Mesothelial cell of epicardium (in vitro differentiated cells): ENCODE measurements at places on chromosomes 6 and 20. TPM values are rescaled to one million over a fixed set of nuclear protein-coding genes. Genes with fewer than 3 reads are reported as not detected.

The TENT5A gene
- 9.8 to 11.5 TPM (median 10.9 TPM) in 3 replicates for total RNA-seq

DNA sequence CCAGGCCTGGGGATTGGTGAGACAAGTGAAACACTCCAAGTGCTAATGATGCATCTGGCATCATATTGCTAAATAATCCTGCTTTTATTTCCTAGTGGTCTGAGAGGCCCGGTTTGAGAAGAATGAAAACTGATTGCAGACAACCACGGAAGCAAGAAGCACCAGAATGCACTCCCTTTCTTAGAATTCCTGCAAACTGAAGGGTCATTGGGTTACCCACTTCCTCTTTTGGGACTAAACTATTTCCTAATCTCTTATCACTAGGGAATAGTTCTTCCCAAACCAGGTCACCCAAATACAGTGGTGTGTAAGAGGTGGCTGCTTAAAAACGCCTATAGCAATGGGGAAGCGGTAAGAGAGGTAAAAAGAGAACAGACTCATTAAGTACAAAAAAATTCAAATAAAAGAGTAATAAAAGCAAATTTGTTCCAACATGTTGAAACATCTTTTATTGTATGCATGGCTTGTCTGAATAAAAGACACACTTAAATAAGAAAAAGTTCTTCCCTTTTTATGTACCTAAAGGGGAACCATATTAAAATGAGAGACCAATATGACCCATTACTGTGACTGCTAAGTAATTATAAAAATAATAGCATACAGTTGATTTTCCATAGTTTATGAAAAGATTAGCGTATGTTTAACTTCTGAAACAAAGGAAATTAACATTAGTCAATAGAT is 125.8 kb downstream of the MYB start:
- DNase-seq: no peak

GRCh38 chr6:43791745-43792422 is 21.9 kb downstream of the VEGFA start:
- DNase-seq: no peak

GRCh38 chr20:62406635-62407176 is 379 bp downstream of the CABLES2 start:
- DNase-seq: no peak

DNA sequence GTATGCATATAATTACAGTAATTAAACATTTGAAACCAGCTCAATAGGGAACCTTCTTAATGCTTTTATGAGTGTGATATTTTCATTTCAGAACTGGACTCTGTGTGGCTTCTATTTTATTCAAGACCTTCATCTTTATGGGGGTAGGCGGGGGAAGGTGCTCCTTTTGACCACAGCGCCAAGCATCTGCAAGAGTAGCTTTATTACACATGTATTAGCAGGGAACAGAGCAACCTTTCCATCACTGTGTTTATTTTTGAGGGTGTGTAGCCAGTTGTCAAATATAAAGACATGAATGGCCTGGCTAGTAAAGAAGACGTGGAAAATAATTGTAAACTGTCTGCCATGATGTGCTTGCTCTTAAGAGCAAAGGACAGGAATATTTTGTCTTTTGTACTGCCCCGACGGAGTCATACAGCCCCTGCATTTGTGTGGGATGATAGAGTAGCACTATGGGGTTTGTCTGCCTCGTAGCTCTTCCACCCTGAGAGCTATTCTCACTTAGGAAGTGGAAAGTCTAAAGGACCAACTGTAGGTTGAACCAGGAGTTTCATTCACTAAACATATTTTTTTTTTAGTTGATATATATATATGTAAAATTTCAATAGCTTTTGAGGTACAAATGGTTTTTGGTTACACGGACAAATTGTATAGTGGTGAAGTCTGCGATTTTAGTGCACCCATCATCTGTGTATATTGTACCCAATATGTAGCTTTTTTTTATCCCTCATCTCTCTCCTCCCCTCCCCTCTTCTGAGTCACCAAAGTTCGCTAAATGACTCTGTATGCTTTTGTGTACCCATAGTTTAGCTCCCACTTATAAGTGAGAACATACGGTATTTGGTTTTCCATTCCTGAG is 91.2 kb downstream of the CARMIL1 start:
- DNase-seq: no peak

The DNAH8 gene
- total RNA-seq: 0.02 to 0.25 TPM in 2 of 3 replicates, not detected in the other

The CDH26 gene
- 0.49 to 0.88 TPM (median 0.71 TPM) in 3 replicates for total RNA-seq

DNA sequence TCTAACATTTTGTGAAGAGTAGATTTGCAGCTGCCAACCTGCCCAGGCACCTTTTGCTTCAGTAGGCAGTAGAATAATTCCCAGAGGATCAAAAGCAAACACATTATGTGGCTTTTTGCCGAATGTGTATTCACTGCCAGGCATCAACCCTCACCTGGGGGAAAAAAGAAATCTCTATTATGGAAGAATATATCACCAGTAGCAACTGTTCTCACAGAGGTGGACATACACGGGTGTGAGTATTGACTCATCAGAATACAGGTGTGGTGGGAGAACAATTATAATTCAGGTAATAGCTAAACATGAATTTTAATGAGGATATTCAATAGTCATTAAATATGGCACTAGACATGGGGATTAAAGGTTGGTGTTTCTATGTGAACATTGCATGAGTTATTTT is 910.7 kb downstream of the TFAP2A start:
- DNase-seq: no peak

- DNase-seq: no peak
Measured at GRCh38 chr6:11810039-11810541, 31.5 kb upstream of the ADTRP start.

DNA sequence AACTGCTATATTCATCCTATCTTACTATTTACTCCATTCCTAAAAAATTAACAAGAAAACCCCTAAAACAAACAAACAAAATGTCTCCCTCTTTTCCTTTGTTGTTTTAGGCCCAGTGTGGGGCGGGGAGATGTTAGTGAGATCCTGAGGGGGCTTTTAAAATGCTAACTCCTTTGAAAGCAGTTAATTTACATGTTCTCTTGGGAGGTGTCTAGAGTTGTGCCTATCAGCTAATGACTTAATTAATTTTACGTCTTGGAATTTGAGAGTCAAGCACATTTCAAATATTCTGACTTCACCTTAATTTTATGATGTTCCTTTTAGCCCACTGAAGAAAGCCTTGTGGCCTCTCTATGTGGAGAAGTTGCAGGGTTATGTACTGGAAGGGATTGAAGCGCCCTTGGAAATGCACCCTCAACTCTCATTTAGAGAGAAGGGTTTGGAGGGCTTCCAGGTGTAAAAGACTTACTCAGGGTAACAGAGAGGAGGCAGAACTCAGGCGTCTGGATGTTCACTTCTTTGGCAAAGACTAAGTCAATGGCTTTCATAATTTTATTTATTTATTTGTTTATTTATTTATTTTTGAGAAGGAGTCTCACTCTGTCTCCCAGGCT is 4.9 kb downstream of the SASH1 start:
- DNase-seq: no peak

The GJA10 gene
- not detected in 3 replicates for total RNA-seq

GRCh38 chr6:1024587-1024986 is 287.3 kb upstream of the FOXQ1 start:
- no peak for DNase-seq

The TP53TG5 gene
- total RNA-seq: 0.47 to 0.69 TPM in 2 of 3 replicates, not detected in the other

- no peak for DNase-seq
Measured at GRCh38 chr6:15378866-15379265, 133.0 kb downstream of the JARID2 start.

DNA sequence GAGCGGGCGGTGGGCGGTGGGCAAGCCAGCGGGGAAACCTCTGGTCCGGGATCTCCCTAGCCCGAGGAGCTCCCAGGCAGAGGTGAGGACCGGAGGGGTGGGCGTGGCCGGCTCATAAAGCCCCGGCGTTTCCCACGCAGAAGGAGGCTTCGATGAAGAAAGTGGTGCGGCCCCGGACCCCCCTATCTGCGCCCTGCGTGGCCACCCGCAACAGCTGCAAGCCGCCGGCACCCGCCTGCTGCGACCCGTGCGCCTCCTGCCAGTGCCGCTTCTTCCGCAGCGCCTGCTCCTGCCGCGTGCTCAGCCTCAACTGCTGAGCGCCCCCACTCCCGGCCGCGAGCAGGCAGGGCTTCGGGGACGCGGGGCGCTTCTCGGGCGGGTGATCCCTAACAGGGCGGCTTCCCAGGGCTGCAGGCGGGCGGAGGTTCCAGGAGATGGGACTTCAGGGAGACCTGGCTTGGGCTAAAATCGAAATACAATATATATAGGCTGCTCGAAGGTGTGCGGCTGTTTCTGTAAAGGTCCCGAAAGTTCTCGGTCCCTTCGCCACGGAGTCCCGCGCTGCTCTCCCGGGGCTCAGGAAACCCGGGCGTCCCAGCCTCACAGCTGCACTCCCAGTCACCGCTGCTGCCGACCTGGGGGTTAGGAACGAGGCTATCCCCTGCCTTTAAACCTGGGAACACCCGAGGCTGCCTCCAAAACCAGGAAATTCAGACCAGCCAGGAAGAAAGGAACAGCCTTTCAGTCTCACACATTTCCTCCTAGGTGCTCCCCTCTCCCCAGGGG is 27.8 kb downstream of the ASIP start:
- peak; percentile 48 for DNase-seq

The TRMT6 gene
- 12.1 to 13.2 TPM (median 12.6 TPM) in 3 replicates for total RNA-seq

- no peak for DNase-seq
Measured at GRCh38 chr6:153442096-153442495, 311.0 kb upstream of the RGS17 start.

DNA sequence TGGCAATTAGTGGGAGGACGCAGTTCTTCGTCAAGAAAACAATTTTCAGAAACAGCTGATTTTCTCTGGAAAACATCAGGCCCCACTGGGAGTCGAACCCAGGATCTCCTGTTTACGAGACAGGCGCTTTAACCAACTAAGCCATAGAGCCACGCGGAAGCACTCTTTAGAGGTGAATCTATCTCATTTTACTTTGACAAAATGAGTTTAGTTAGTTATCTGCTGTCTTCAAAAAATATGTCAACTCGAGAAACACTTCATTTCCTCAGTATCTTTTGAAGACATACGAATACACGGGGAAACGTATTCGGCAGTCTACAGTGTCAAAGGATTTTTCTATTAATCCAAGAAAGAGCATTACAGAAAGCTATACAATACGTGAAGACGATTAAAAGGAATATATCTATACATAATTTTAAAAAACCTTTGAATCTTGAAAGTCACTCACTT is 26.7 kb downstream of the GPX6 start:
- DNase-seq: no peak

The PAK5 gene
- 0.36 to 0.54 TPM (median 0.42 TPM) in 3 replicates for total RNA-seq

GRCh38 chr6:121971931-121972335 is 427.5 kb upstream of the HSF2 start:
- no peak for DNase-seq

The CCDC170 gene
- total RNA-seq: 2.5 to 3.2 TPM (median 3.0 TPM) in 3 replicates

DNA sequence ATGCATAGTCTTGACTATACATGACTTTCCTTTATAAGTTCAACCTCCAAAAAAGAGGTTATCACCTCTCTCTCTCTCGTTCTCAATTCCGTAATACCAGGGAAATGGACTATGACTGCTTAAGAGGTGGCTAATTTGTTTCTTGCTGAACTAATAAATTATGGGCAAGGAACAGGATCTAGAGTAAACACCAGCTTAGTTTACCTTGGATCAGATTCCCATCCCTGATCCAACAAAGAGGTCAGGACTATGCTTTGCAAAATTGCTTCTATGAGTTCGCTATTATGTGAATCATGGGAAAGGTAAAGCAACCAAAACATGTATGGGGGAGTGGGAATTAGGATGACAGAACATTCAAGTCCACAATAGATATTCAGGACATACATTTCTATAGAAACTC is 630.7 kb downstream of the HACE1 start:
- DNase-seq: no peak

DNA sequence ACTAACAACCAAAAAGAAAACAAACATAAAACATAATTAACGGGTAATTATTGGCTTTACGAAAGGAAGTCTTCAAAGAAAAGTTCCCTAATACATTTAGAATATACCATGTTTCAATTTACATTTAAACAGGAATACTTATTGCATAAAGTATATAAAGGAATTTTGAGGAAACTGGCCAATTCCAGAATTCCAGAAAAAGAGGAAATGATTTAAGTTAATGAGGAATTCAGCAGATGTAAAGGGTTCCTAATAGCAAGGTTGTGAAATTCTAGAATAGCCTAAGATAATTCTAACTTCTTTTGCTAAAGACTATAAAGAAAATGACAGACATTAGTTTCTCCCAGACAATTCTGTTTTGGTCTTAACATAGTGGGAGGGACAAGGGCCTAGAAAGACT is 35.0 kb downstream of the DTNBP1 start:
- no peak for DNase-seq

The PNRC1 gene
- 184 to 206 TPM (median 190 TPM) in 3 replicates for total RNA-seq

DNA sequence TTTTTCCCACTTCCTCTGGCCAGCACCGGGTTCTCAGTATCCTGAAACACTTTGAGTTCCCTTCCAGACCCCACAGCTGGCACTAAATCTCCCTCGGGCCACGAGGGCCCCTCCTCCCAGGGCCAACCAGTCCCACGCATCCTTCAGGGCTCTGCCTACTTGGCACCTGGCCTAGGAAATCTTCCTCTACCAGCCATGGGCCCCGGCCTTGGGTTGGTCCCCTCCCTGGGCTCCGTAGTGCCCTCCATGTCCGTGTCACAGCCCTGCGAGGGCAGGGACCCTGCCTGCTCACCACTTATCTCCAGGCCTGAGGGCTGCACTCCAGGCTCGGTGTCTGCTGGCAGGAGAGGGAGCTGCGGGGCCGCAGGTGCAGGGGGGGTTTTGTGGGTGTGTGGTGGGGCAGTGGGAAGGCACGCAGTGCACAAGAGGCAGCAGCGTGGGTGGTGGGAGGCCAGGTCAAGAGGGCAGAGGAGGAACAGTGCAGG is 48.8 kb upstream of the CDH22 start:
- DNase-seq: no peak

DNA sequence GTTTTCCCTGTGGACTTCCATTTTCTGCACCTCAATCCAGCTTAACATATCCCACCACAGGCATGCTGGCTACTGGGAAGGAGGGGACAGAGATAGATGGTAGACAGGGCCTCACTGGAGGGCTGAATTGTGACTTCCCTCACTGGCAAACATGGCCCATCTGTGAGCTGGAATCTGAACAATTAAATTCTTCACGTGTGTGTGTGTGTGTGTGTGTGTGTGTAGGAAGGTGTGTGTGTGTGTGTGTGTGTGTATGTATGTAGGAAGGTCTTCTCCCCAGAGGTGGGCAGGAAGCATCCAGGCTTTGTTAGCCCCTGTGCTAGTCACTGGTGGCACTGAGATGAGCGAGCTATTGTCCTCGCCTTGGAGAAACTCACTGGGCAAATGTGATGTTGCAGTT is 5.4 kb upstream of the TOX2 start:
- DNase-seq: no peak

DNA sequence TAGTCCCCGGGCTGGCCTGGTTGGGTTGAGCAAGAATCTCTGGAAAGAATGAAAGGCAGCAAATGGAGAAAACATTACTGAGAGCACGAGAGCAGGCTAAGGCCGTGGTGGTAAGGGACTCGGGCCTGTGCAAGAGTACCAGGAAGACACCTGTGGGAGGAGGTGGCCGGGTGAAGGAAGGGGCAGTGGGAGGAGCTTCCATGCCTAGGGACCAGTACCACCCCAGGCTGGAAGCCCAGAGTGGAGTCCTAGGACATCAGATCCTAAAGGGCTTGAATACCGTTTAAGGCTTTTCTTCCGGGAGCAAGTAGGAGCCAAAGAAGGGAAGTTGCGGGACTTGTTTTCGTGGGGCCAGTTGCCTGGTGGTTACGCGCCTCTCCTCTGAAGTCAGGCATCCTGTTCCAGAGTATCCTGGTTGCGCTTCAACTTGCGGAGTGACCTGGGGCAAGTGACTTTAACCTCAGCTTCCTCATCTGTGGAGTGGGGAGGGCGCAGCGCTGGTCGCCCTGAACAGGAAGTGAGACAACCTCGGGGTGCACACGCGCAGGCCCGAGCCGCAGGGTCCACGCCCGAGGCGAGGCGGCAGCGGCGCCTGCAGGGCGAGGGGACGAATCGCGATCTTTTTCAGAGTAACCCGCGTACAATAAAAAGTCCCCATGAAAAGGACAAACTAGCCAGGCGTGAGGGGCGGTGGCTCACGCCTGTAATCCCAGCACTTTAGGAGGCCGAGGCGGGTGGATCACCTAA is 1.1 kb upstream of the TPD52L2 start:
- no peak for DNase-seq

The GID8 gene
- total RNA-seq: 57.8 to 59.2 TPM (median 57.9 TPM) in 3 replicates
